ENCODE measurements at places on chromosomes 6 and 20.
A peak's percentile ranks its signal among the peaks of the same experiment; 100 is the strongest.

DNA sequence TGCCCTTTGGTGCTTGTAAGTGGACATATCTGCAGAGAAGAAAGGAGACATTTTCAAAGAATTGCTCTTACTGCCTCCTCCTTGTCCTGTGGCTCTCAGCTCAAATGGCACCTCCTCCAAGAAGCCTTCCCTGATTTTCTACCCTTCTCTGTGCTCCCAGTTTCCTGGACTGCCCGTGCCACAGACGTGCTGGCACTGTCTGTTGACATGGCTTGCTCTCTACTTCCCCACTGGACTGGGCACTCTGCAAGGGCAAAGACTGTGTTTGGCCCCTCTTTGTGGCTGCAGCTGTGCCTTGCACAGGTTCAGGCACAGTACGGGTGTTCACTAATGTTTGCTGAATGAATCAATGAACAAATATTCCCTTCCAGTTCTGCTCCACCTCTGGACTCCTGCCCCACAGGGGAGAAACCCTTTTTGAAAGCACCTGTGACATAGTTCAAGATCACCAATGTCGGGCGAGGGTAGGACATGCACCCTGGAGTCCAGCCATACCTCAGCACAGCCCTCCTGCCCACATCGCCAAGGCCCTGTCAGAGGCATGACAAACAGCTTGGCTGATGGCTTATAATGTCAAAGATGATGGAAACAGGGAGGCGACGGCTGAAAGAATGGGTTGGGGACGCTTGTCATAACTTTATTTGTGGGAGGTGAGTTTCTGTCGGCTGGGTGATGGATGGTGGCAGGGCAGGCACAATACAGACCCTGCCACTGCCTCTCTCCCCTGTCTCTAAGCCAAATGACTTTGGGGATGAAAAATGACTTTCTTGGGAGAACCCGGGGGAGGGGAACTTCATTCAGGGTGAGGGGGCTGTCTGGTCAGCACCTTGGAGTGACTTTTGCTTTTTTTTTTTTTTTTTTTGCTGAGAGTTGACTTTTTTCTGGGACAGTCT, 15.6 kb upstream of the CTNNBL1 start:
- DNase-seq, result no peak

DNA sequence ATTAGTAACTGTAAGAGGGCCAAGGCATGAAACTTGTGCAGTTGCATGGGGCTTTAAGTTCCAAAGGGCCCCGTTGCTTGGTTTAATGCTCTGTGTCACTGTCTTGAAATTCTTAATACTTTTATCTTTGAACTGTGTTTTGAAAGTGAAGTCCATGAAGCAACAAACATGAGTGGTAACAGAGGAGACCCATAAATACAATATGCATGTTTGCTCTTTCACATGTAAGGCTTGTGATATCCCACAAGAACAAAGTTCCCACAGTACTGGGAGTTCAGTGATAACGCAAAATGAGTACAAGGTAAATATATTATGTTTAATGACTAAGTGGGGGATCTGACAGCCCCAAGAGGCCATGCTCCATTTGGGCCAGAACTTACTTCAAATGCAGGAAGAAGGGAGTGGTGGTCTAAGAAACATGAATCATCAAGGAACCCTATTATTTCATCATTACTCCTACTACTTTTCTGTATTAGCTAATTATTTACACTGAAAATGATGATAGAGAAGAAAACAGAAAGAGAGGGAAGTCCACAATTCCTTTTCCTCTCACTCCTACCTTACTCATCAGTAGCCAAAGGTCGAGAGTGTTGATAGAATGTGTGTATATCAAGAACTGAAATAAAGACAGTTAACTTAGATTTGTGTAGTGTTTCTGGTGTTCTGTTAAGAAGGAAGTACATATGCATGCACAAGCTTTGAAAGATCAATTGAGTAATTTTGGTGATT, 157.3 kb downstream of the PHF3 start:
- DNase-seq, result no peak

GRCh38 chr6:128053109-128053508, 152.3 kb upstream of the THEMIS start:
- no peak for DNase-seq

DNA sequence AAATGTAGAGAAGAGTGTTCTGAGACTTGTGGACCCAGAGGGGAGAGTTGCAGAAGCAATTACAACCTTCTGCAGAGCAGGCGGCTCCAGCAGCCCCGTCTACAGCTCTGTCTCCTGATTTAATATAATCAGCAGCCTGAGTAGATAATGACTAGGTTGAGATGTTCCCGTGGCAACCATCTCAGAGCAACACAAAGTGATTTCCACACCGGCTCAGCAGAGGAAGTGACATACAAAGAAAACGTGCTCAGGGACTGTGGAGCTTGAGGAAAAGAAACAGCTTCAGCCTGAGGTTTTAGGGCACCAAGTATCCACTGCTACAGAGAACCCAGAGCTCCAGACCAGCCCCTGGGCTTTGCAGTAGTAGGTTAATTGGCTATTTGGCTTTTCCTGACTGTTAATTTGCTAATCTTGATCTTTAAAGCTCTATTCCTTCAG, 136.4 kb downstream of the MTFR2 start:
- DNase-seq, result no peak

GRCh38 chr20:12409501-12409900, 491.8 kb downstream of the BTBD3 start:
- DNase-seq, result no peak

- DNase-seq, result no peak
Observed at GRCh38 chr6:36337814-36338213, 1.1 kb upstream of the BNIP5 start.

DNA sequence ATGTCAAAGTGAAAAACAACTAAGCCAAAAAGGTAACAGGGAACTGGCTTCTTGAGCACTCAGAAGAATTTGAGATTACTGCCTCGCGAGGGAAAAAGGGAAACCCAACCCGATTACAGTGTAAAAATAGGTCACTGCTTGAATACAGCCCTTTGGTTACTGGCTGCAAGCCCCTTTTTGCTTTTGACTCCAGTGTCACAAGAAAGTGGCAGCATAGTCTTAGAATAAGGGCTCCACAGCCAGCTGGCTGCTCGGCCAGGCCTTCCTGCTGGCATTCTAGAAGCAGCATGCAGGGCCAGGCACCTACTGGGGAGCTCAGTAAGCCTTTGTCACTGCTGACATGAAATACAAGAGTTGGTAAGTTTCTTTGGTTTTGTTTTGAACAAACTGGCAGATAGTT, 83.0 kb downstream of the ZHX3 start:
- peak; percentile 73 for DNase-seq
